ENCODE measurements at places on chromosomes 2 and 18. TPM values are rescaled to one million over a fixed set of nuclear protein-coding genes. Genes with fewer than 3 reads are reported as not detected.

Gene ANKRD62
- total RNA-seq: not detected

Gene SERPINB3
- total RNA-seq: not detected

DNA sequence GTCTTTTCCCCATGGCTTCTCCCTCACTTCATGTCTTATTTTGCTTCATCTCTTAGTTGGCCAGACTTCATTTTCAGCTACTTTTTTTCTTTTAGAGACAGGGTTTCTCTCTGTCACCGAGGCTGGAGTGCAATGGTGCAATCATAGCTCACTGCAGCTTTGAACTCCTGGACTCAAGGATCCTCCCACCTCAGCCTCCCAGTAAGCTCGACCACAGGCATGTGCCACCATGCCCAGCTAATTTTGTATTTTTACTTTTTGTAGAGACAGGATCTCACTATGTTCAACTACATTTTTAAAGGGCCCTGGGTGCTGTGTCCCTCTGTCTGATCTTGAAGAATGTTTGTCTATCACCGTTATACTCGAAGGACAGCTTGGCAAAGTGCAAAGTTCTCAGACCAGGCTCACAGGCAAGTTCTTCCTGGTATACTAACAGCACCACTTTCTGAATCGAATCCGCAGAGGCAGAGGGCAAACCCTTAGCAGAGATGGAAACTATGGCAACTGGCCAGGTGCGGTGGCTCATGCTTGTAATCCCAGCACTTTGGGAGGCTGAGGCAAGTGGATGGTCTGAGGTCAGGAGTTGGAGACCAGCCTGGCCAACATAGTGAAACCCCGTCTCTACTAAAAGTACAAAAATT lies 60.9 kb downstream of the SOWAHC start:
- no peak for DNase-seq

DNA sequence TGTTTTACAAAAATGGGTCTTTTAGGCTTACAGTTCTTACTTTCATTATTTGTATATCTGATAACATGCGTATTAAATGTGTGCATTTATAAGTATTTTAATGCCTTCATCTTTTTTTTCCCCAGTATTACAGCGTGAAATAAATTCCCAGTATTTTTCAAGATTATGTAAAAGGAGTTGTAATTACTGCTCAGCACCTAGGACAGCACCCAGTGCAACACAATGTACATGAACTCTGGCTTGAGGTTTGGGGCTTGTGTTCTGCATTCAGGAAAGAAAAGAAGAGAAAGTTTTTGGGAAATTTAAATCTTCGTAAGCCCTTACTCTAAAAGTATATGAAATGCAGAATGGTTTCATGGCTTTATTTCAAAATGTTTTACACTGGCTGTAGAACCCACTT lies 16.7 kb downstream of the ZNF638 start:
- peak; percentile 12 for DNase-seq

- no peak for DNase-seq
These were observed 4.9 kb downstream of the SMC6 start for GRCh38 chr2:17748745-17749144.

GRCh38 chr2:26772064-26773001 lies 8.2 kb downstream of the SLC35F6 start:
- peak; percentile 55 for DNase-seq

GRCh38 chr2:23578964-23579671 lies 194.1 kb downstream of the KLHL29 start:
- DNase-seq: no peak

Gene PSTPIP2
- 15.3 TPM for total RNA-seq

DNA sequence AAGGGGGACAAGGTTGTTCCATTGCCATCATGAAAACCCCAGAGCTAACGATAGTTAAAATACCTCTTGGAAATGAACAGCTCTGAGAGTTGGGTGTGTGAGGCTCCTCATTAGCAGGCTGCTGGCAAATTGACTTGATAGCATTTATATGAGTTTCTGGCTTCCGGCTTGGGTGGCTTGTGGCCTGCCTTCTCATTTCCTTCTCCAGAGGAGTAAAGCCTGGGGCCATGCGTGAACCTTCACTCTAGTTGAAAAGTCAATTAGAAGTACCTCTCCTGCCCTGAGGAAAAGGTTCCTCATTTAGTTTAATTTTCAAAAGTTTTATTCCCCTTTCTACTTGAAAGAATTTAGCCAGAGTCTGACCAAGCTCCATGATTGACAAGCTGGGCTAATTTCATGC lies 67.1 kb downstream of the MGAT5 start:
- DNase-seq: peak; percentile 66

GRCh38 chr2:233822101-233822771 lies 32.1 kb downstream of the HJURP start:
- DNase-seq: no peak

DNA sequence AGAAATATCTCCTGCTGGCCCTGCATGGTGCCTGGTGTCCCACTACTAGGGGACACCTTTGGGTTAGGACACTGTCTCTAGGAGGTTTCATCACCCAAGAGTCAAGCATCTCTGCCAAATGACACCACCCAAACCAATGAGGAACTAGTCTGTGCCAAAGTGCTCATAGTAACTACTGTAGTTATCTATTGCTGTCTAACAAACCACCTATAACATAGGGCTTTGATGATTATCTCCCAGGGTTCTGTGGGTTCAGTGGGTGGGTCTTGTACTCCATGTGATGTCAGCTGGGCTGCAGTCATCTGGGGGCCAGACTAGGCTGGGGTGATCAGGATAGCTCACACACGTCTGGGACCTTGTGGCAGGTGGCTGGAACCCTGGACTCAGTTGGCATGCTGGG lies 59.8 kb downstream of the EPAS1 start:
- DNase-seq: no peak

- DNase-seq: no peak
These were observed 76.3 kb upstream of the GALNT5 start for GRCh38 chr2:157181234-157181633.

- no peak for DNase-seq
These were observed 15.2 kb downstream of the ITGAV start for GRCh38 chr2:186605041-186605440.

Gene FOXD4L1
- 0.14 TPM for total RNA-seq

Gene EMILIN2
- total RNA-seq: 12.0 TPM

- no peak for DNase-seq
These were observed 60.3 kb upstream of the DNAJC10 start for GRCh38 chr2:182655750-182656149.

DNA sequence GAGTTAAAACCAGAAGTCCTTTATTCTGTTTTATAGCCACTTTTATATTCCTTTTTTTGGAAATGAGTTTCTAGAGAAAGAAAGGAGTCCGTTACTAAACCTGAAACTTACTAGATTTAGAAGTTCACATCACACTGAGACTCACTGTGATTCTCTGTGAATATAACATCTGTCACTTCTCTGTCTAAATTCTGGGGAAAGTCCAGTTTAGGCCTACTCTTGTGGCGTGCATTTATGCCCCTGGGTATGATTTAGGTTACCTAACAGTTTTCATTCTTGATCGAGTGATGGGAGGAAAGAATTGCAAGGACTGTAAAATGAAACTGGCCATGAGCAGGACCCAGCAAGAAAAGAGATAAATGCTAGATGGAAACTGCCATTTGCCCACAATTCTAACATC lies 449.6 kb downstream of the SPAG16 start:
- no peak for DNase-seq

DNA sequence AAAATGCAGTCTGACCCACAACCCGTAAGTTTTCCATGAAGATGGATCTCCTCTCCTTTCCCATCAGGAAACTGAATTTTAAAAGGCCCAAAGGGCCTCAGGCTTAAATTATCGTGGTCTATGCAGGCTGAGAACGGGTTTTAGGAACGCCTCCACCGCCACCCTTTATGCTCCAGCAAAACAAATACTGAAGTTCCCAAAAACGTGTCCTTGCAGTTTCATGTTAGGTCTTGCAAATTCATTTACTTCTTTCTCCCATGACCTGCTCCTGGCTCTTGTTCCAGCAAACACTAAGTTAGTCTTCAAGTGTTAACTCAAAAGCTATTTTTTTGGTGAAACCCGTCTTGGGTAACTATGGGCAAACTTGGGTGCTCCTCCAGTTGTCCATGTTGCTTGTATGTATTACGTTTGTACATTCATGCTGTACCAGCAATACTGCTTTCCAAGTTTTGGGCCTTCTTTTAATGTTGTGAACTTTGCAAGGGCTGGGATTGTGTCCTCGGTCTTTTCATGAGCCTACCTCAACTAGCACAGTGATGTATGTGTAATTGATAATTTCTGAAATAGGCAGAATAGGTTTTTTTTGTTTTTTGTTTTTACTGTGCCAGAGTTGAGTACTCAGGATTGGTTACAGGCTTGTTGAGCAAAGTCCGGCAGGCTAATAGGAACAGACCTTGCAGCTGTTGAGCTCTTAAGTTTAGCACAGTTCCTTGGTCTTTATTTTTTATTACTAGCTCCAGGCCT lies 1.8 kb upstream of the RNF149 start:
- DNase-seq: no peak
